ENCODE measurements at places on chromosomes 7 and 10.

DNA sequence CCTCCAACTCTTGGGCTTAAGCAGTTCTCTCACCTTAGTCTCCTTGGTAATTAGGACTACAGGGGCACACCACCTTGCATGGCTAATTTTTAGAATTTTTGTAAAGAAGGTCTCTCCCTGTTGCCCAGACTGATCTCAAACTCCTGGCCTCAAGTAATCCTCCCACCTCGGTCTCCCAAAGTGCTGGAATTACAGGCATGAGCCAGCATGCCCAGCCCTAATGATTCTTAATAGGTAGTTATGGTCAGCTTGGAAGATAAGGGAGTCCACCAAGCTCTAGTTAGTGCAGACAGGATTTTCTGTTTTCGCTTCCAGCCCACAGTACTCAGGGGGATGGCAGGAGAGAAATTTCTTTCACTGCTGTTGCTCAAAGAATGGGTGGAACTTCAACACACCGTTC lies 127.9 kb upstream of the PLXDC2 start:
- DNase-seq: no peak

- DNase-seq: no peak
These were observed 77.5 kb upstream of the HABP2 start for GRCh38 chr10:113475381-113475807.

DNA sequence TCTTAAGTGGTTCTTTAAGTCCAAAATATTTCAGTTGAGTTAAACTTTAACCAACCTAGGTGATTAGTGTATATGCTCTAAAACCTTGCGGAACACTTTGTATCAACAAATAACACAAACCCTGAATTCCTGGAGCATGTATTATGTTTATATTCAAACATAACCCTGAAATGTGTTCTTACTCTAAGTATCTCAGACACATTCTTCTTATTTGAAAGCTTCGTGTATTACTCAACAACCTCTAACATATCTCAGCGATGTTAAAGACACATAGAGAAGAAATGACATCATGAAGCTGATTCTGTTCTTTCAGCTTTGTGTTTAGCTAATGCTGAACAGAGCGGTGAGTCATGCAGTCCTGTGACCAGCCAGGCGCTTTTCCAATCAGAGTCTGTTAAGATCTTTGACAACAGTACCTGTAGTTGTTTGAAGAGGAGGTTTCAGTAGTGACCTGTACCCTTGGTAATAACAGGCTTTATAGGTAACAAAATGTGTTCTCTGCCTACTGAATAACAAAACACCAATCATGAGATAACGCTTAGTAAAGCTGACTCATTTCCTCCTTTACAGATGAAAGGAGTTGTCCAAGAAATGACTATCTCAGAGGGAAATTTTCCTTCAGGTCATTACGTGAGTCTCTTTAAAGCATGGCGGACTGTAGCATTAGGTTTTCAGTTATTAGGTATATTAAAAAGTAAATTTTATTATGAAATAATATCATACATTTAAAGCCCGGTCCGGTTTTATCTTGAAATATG lies 67.3 kb upstream of the KLF6 start:
- DNase-seq: no peak

DNA sequence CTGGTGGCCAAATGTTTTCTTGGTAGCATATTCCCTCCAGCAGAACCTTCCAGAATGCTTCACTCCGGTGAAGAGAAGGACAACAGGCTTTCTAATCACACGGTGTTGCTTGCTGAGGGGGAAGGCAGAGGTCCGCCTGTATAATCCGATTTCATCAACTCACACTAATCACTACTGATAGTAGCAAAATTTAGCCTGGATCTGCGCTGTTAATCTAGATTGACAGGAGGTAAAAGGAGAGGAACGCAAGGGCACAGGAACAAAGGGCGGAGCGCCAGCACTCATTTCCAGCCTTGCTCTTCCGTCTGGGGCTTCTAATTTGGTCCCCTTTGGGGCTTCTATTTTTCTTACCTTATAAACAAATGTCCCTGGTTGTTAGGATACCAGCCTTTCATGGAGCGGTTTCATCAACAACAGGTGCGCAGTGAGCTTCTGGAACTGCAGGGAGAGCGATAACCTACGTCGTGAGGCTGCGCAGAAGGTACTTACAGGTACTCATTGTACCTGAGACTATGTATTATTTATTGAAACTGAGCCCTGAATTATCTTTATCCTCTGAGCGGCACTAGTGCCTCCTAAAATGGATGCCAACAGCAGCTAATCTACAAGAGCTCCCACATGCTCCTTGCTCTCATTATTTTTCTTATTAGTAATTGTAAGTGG lies 150.6 kb downstream of the CACNB2 start:
- DNase-seq: no peak

DNA sequence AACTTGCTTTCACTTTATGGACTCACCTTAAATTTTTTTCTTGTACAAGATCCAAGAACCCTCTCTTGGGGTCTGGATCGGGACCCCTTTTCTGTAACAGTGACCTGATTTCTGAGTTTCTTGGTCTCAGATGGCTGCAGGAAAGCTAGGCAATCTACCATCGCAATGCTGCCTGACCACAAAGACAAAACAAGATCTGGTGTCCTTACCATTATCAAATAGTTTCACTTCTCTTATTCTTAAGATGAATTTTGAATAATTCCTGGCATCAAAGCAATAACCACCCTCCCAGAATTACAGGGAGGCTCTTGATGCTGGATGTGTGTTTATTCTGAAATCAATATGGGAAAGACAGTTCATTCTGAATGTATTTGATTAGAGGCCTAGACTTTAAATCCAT lies 77.4 kb upstream of the FRMD4A start:
- DNase-seq: no peak

All from Right ventricle myocardium inferior (tissue), 1 donor.